ENCODE measurements at places on chromosomes 7 and 10.

DNA sequence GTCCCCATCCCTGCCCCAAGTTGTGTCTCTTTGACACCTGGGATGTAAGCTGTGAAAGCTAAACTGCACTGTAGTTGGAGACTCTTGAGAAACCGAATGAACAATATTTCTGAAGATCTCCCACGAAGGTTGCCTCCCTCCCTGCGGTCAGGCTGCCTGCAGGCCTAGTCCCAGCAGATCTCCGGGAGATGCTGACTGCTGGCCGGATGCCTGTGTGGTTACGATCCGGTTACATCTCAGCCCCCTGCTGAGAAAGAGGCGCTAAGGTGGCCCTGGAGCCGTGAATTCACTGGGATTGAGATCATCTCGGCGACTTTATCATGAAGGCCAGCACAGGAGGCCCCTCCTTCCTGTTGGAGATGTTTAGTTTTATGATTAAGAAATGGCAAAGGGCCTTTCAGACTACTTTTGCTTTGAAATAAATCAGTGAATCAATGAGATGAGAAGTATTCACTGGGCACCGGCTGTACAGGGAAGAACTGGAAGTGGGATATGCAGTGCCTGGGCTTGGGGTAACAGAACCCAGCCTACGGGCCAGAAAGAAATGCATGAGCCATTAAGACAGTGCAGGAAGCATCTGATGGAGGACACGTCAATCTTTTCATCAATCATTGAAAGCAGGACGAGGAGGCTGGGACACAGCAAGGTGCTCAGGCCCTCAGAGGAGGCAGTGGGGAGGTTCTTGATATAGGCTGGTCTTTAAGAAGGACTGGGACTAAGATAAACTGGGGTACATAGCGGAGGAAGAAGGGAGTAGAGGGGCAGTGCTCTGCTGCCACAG is 177.6 kb downstream of the PRKAG2 start:
- no peak for DNase-seq

DNA sequence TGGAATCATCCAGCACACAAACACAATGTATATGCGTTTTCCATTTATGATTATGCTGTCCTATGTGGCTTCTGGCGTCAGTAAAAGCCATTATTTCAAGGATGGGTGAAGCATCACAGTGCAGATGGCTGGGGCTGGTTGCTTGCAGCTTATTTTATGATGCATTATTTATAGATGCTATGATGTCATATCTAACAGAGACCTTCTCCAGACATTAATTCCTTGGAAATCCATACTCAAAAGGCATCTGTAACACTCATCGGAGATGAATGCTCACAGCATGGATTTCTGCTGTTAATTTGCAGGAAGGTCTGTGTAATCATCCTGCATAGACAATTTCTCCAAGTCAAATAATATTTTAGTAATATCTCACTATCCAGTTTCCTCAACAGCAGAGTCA is 7.2 kb downstream of the RGS10 start:
- DNase-seq = no peak

DNA sequence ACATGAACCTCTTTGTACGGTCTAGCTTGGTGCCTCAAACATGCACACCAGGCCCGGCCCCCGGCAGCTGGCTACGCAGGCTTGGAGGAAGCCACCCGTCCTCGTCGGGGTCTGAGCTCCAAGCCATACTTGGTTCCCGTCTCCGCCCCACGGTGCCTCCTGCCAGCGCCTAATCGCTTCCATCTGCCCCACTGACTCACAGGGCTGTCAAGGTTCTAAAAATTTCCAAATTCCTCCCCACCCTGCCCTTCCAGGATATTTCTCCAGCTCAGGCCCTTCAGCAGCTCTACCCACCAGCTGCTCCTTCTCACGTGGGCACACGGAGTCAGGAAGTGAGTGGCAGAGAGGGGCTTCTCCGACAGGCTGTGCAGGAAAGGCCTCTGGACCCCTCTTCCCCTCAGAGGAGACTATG is 38.8 kb downstream of the TMEM270 start:
- DNase-seq = no peak

- no peak for DNase-seq
Observed at GRCh38 chr10:5594271-5595049, 69.7 kb downstream of the CALML3 start.

DNA sequence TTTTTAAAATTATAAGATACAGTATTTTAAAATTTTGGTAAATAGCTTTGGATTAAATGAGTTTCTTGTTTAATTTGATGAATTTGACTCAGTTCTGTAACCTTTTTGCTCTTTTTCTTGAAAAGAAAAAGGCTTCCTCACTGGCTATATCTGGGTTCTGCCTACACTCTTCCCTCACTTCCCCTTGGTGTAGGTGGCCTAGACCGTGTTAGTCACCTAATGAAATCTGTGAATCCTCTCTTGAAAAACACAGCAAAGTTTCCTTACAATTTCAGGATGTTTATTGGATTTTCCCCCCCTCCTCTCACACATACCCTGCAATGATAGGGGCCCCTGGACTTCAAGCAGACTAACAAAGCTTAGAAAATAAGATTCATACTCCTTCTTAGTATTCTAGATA is 231.6 kb downstream of the ADK start:
- no peak for DNase-seq

GRCh38 chr10:92124616-92125143 is 166.2 kb downstream of the CPEB3 start:
- DNase-seq = no peak

- DNase-seq = no peak
Observed at GRCh38 chr10:58465629-58466028, 47.0 kb upstream of the BICC1 start.

GRCh38 chr7:28686418-28686800 is 271.7 kb downstream of the TRIL start:
- no peak for DNase-seq

DNA sequence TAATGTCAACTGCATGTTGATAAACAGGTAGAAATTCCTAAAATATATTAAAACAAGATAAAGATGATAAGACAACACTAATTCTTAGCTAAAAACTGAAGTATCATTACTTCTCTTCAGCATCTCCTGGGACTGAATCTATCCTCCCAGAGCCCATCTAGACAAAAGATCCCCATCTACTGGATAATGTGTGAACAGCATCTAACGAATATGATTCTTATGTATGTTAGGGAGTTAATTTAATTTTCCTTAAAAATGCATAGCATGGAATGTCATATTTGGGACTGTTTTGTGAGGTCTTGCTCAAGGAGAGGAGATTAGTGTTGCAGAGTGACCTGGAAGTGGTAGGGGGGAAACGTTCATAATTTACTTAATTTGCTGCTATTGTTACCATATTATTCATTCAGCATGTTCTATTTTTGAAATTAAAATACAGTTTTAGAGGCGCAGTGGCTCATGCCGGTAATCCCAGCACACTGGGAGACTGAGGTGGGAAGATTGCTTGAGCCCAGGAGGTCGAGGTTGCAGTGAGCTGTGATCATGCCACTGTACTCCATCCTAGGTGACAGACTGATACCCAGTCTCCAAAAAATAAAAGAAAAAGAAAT is 305.1 kb upstream of the CSTF2T start:
- no peak for DNase-seq

DNA sequence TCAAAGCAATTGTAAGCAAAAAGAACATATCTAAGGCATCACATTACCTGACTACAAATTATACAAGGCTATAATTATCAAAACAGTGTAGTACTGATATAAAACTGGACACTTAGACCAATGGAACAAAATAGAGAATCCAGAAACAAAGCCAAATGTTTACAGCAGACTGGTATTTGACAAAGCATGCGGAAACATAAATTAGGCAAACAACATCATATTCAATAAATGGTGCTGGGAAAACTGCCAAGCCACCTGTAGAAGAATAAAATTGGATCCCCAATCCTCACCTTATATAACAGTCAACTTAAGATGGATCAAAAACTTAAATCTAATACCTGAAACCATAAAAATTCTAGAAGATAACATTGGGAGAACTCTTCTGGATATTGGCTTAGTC is 240.8 kb upstream of the POM121L12 start:
- DNase-seq = no peak

- DNase-seq = no peak
Observed at GRCh38 chr10:118918116-118918515, 111.4 kb upstream of the NANOS1 start.

DNA sequence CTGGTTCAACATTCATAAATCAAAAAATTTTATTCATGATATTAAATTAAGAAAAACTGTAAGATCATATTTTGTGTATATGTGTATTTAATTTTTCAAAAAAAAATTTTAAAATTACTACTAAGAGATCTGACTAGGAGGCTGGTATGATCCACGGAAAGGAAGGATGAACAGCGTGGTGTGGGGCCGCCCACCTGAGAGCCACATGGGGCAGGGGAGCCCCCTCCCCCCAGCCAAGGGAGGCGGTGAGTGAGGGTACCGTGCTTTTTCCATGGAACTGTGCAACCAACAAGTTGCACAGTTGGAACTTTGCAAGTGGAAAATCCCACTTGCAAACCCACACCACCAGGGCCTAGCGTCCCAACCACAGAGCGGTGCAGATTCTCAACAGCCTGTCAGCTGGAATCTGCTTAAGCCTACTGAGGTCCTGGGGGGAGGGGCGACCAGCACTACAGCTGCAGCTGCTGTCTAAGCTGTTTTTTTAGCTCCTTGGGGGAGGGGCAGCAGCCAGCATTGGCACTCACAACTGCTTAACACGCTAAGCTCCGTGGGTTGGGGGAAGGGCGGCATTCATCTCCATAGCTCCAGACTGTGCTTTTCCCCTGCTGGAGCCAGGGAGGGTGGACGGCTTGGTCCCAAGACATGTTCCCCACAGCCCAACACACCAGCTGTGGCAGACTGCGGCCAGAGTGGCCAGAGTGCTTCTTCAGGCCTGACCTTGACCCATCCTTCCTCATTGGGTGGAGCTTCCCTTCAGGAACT is 94.2 kb upstream of the IGFBP3 start:
- DNase-seq = no peak

- no peak for DNase-seq
Observed at GRCh38 chr7:28442540-28443420, 30.5 kb downstream of the CREB5 start.

DNA sequence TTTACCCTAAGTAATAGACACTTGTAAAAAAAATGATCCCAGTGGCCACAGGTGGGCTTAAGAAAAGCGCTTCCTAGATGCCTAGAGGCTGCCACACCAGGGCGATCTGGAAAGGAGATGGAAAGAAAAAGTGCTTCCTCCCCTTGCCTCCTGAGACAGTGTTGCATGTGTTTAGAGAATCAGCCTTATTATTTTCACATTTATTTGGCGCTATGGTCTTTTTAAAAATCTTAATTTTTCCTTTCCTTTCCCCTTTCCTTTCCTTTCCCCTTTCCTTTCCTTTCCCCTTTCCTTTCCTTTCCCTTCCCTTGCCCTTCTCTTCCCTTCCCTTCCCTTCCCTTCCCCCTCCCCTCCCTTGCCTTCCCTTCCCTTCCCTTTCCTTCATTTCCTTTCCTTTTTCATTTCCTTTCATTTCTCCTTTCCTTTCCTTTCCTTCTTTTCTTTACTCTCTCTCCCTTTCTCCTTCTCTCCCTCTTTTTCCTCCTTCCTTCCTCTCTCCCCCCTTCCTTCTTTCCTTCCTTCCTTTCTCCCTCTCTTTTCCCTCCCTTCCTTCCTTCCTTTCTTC is 7.1 kb upstream of the MKX start:
- DNase-seq = no peak

DNA sequence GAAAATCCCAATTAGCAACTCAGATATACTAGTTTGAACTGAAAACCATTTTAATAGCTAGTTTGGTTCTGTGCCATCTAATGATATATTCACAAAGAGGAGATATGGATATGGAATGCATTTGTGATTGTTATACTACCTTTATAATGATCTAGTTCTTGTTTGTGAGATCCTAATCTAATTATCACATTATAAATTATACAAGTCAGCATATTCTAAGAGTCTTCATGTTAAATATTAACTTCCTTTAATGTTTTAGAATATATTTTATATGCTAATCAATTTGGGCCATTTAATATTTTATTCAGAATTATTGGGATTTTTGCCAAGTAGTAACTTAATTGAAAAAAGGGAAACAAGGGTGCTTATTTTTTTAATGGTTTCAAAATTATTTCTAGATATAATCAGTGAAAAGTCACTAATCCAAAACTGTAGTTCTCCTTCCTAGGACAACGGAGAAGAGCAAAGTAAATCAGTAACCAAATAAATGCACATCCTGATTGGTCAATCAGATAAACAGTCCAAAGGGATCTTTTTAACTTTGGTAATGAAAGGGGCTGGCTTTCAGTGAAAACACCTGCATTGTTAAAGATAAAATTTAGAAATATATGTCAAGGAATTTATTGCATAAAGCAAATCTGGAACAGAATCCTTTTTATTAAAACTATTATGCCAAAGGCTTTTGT is 173.9 kb upstream of the MEOX2 start:
- DNase-seq = no peak

DNA sequence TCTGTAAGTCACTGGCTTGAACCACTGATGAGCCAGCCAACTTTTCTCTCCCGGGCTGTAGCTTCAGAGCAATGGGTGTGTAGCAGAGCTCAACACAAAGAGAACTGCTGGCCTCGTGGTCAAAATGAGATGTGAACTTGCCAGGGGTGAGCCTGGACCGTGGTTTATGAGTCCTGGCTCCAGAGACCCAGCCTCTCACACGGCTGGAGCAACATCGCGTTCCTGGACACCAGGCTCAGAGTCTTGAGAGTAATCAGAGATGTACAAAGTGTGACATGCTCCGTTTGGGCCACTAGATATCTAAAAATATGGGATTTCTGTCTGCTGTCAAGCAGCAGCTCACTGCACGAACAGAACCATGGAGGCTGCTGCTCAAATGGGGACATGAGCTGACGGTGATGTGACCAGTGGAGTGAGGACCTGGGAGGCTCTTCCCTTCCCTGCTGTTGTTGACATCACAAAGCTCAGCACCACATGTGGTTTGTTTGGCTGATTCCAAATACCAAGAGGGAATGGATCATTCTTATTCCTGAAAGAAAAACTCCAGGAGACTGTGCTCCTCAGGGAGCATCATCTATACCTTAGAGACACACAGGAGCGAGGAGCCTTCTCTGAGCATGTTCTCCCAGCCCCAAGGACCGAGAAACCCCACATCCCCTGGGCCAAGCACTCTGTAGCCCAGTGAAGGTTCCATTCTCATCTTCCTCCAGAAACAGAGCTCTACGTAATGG is 9.2 kb upstream of the SVIL start:
- DNase-seq = no peak

DNA sequence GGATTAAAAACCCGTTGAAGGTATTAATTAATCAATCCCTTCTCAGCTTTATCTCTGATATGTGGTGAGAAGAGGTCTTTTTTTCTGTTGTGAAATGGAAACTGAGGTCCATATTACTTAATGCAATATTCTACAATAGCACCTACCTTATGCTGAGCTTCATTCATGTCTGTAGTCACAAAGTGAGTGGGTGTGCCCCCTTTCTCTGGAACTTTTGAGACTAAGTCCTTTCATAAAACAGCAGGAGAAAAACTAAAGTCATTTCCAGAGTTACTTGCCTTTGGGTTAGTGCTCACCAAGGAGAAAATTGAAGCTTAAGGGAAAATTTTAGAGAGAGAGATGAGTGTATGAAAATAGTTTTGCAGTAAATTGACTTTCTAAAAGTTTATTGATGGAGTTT is 61.2 kb downstream of the EXOC4 start:
- no peak for DNase-seq

DNA sequence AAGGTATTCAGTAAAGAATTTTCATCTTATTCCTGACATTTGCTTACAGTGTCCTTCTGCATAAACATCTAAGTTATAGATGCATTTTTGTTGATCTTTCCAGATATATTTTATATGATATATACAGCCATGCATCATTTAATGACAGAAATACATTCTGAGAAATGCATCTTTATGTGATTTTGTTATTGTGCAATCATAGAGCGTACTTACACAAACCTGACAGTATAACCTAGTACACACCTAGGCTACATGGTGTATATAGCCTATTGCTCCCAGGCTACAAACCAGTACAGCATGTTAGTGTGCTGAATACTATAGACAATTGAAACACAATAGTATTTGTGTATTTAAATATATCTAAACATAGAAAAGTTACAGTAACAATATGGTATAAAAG is 642.0 kb downstream of the XPNPEP1 start:
- DNase-seq = no peak

Measured in activated naive CD8-positive, alpha-beta T cell treated with anti-CD3 and anti-CD28 coated beads, Interleukin-2, amount 50 U/mL, for 24 hours (primary cell).